ENCODE measurements at places on chromosomes 4 and X.
A peak's percentile ranks its signal among the peaks of the same experiment; 100 is the strongest.

- DNase-seq = no peak
Measured at GRCh38 chrX:40245488-40246071, 147.8 kb upstream of the BCOR start.

DNA sequence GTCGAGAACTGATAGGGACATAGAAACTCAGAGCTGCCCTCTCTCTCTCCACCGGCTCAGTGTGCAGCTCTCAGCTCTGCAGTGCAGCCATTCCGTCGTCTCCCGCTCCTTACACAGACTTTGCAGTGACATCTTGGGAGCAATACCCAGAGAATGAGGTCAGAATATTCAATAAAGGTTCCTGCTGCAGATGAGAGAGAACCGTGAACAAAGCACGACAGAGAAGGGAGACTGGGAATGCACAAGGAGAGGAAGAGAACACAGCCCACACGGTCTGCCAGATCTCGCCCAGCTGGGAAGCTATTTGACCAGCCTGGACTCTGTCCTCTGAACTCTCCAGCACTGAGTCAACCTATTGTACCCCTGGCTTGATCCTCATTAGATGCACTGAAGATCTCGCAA is 118.0 kb upstream of the PPARGC1A start:
- no peak for DNase-seq

DNA sequence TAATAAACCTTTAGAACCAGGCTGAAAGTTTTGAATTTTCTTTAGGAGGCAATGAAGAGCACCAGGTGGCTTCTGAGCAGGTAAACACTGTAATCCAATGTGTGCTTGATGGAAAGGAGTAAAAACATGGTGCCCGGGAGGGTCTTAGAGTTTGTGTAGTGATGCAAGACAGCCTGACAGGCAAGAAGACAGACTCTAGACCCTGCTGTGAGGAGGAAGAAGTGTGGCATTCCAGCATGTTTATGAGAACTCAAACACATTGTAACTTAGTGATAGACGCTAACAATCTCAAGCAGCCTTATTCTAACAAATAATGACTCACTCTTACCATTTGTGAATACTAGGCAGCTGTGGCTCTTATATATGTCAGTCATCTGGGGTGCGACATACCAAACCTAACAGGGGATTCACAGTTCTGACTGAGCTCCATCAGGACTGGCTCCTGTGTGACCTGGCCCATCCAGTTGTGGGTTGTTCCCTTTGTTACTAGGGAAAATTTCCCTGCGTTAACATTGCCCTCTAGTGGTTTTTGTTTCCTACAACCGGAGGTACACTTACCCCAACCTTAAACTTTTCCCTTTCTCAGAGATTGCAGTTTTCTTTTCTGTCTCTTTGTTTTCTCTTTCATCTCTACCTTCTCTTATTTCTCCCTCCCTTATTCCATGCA is 53.8 kb downstream of the VSIG4 start:
- peak; percentile 49 for DNase-seq

DNA sequence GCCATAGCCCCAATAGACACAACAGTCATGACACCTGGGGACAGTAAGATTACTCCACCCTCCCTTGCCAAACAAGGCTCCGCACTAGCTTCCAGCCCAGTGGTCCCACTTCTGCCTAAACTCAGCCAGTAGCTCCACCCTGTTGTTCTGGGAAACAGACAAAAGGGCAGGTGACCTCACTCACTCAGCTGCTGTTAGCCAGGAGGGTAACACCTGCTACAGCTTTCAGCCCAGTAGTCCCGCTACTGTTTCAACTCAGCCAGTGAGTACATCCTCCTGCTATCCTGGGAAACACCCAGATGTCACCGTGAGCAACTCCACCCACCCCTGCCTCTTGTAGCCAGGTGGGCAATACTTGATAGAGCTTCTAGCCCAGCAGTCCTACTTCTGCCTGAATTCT is 162.7 kb upstream of the CPXCR1 start:
- DNase-seq = no peak

DNA sequence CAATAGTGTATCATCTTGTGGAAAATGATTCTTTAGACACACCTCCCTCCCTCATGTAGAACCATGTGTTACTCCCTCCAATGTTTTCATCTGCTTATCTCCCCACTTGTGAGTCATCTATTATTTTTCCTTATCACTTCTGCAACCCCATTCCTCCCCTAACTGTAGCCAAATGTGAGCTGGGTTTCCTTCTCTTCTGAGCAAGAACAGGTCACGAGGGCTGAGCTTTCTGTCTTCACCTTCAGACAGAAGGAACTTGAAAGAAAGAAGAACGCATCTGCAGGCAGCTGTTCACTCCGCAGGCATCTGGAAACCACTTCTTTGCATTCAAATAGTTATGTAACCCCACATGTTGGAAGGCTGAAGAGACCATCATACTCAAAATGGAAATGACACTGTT is 1.8 kb downstream of the PPP1R2C start:
- DNase-seq = no peak

DNA sequence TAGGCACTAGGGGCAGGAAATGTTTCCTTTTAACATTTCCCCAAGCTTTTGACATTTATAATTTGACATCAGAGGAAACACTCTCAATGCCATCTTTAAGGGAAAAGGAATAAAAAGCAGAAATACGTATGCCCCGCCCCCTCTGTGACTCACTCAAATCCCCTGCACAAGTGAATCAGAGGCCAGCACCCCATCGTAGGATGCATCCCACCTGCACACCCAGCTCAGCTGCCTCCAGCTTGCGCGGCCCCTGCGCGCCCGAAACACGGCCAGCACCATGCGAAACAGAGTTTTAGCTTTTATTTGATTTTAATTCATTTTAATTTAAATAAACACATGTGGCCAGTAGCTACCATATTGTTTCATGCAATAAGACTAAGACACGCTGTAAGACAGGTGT is 29.5 kb downstream of the ABLIM2 start:
- DNase-seq = no peak

DNA sequence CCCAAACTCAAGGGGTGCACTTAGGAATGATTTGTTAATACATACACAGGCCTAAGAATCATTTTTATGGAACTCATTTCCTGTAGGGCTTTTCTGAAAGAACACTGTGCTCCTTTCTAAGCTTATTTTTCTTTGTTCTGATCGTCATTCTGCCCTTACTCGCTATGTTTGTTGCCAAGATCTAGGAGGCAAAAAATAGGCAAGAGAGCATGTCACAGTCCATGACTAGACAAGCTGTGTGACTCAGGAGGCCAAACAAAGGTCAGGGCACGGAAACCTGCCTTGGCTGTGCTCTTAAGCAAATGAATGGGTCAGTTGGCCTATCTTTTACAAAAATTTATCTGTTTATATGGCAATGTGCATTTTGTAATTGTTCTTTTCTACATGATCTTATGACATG is 42.5 kb upstream of the C1GALT1C1 start:
- no peak for DNase-seq

DNA sequence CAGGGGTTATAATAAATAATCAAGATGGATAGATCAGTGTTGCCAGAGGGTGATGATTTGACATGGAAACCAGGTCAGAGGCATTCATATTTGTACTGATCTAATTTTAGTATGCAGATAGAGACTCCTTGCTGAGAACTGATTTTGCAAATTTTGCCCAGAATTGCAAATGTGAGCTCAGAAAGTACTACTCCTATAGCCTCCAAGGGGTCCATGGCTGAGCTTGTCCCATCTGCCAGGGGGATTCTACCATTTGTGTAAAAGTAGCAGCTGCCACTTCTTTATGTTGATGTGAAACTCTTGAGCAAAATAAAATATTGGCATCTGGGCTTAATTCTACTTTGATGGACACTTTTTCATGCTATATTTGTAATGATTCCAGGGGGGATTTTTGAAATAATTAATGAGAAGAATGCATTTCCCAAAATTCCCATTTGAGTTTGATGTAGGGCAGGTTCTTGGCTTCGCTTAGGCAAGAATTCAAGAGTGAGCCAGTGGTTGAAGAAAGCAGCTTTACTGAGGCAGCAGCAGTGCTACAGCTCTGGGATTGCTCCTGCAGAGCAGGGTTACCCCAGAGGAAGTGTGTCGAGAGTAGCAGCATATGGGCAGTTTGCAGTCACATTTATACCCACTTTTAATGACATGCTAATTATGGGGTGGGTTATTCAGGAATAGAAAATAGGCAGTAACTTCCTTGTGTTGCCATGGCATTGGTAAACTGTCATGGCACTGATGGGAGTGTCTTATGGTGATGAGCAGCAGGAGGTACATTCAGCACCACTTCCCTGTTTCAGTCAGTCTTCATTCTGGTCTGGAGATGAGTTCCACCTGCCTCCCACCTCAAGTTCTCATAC is 38.7 kb upstream of the DCLK2 start:
- DNase-seq = no peak

GRCh38 chrX:49925176-49925575 is 2.8 kb downstream of the CLCN5 start:
- no peak for DNase-seq

DNA sequence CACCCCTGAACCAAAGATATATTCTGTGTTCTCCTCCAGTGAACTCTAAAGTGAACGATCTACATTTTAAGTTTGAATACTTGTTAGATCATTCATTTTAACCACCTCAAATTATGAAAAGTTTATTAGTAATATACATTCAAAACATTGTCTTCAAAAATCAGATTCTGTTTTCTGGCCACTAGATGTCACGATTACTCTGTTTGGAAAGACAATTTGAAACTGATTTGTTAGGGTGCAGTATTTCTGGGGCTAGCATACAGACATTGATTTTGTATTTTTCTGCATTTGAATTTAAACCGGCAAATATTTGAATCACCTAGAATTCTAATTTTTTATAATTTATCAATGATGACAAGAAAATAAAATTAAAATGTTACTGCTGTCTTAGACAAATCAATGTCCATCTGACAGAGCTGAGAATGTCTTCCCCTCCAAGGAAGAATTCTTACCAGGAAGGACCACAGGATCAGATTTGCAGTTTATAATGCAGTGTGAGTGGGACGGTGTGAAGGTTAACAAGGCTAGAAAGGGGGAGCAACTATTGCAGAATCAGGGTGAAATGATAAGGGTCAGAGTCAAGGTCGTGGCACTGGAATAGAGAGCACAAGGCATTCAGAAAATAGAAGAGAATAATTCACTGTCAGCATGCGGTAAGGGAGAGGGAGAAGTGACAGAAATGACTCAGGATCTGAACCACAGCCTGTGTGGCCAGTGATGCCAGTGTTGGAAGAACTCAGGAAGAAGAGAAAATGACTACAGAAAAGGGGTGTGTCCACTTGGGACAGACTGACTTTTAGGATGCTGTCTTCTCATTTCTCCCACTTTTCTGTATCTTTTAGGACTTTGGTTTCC is 91.6 kb downstream of the ANXA10 start:
- DNase-seq = no peak

- DNase-seq = no peak
Measured at GRCh38 chr4:86970447-86971354, 35.9 kb downstream of the AFF1 start.

- DNase-seq = no peak
Measured at GRCh38 chr4:108174856-108175255, 6.1 kb upstream of the LEF1 start.

DNA sequence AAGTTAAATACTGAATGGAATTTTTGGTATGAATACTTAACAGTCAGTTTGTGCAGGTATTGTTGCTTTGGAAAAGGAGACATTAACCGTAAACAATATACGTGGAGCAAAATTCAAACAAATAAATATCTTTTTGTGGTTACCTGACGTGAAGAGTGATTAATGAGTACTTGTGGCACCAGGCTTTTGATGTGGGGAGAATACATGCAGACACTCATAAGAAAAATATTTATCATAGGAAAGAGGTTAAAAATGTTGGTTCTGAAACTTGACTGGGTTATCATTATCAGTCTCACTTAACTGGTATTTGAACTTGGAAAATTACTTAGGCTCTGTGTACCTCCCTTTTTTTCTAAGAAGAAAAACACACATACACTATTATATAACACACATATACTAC is 136.4 kb upstream of the NDST4 start:
- DNase-seq = no peak

DNA sequence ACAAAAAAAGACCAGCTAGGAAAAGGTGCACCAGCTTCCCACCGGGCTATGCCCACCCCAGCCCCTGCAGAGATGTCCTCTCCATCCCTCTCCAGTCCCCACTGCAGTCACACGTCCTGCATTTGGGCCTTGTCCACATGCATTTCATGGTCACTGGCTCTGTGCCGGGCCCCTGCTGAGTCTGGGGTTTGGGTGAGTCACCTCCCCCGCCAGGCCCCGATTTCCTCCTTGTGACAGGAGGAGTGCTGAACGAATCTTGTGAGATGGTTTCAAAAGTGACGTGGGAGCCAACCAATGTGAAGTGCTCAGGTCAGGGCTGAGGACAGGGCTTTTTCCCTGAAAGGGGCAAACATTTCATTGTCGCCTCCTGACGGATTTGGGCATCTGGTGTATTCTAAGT is 7.1 kb downstream of the CPZ start:
- no peak for DNase-seq

GRCh38 chr4:49032440-49033161 is 46.5 kb downstream of the CWH43 start:
- peak; percentile 8 for DNase-seq

GRCh38 chrX:45758738-45759397 is 558.2 kb upstream of the DIPK2B start:
- no peak for DNase-seq

GRCh38 chr4:21792736-21793135 is 155.8 kb downstream of the KCNIP4 start:
- no peak for DNase-seq

- no peak for DNase-seq
Measured at GRCh38 chr4:113469926-113470325, 291.6 kb downstream of the CAMK2D start.

DNA sequence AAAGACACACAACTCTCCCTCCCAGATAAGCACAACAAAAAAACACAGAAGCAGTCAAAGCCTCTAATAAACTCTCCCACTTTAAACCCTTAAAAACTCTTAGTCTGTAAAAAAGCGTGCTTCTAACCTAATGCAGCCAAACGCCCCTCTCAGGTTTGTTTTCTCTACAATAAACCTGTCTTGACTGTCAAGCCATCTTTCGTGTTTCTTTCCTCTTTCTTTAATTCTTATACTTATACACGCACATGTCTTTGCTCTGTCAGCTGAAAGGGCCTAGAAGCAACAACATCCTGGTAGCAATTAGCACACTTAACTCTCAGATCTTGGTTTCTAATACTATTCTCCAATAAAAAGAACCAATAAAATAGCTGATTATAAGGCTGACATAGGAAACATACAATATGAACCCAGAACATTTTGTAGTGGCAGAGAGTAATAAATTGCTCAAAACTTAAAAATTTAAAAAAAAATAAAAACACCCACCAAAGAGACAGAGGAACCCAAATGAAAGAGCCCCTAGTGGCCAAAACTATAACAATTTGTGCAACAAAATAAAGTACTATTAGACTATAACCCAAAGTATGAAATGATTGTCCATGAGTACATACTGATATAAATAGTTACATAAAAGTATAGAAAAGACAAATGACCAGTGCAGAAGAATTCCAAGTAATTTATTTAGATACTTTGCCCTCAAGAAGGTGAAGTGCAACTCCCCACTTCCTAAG is 440.4 kb upstream of the ADGRL3 start:
- DNase-seq = no peak
